ENCODE measurements at places on chromosomes 7 and 10.

DNA sequence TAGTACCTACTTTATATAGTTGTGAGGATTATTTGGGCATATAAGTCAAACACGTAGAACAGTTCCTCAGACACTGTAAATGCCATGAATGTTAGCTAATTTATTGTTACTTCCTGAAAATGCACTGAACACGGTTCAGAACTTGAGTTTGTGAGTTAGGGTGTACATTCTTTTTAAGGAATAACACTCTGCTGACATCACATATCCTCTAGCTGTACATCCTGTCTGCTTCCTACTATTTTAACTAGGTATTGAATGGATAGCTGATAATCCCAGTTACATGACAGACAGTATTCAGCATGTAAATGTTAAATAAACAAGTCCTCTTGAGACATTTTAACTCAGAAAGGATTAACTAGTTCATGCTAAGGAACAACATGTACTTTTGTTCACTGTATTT is 16.0 kb downstream of the SAMD8 start:
- DNase-seq = no peak

DNA sequence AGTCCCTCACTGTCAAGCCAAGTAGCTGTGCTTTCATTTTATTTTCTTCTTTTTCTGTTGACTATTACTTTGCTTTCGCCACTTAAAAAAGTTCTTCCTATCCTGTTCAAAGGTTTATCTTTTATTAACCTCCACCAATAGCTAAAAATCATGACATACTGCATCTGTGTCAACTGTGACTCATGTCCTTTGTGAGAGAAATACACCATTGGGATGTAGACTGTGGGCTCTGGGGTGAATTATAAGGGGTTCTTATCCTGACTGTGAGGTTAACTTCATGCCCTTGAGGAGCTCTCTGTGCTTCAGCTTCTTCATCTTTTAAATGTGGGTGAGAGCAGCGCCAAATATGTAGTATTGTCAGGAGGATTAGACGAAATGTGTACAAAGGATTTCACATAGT is 71.9 kb upstream of the ANKRD30A start:
- DNase-seq = no peak

GRCh38 chr10:18505456-18506118 is 145.8 kb downstream of the NSUN6 start:
- DNase-seq = peak; percentile 78

GRCh38 chr10:124524991-124525653 is 63.5 kb downstream of the LHPP start:
- DNase-seq = peak; percentile 49

GRCh38 chr7:57308631-57309408 is 141.2 kb upstream of the ZNF716 start:
- DNase-seq = no peak

DNA sequence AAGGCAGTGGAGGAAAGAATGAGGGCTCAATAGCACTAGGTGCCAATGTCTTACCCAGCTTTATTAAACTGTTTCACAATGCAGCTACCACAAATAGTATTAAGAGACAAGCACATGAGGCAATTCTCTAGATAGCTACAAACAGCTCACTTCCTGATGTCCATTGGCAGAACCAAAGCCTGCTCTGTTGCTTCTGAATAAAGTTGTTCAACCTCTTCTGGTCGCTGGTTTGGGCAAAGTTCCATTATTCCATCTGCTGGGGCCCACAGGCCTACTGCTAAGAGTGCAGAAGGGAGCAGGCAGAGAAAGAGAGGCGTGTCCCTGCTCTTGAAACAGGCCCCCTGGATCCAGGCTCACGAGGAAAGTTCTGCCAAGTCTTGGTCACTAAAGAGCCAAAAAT is 173.9 kb downstream of the ZNF438 start:
- DNase-seq = peak; percentile 90

- DNase-seq = no peak
These were observed 34.3 kb downstream of the PYROXD2 start for GRCh38 chr10:98380493-98381339.

DNA sequence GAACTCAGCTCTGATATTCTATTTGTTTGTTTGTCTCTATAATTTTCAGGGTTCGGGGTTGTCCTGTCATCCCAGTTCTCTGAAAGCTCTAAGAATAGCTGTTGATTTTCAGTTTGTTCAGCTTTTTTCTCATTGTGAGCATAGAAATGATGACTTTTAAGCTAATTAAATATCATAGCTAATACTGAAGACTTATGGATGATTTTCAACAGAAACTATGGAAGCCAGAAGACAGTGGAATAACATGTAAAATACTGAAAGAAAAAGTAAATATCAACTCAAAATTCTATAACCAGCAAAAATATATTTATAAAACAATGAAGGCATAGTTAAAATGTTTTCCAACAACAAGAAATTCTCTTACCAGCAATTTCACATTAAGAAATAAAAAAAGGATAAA is 96.4 kb upstream of the ETV1 start:
- peak; percentile 7 for DNase-seq

DNA sequence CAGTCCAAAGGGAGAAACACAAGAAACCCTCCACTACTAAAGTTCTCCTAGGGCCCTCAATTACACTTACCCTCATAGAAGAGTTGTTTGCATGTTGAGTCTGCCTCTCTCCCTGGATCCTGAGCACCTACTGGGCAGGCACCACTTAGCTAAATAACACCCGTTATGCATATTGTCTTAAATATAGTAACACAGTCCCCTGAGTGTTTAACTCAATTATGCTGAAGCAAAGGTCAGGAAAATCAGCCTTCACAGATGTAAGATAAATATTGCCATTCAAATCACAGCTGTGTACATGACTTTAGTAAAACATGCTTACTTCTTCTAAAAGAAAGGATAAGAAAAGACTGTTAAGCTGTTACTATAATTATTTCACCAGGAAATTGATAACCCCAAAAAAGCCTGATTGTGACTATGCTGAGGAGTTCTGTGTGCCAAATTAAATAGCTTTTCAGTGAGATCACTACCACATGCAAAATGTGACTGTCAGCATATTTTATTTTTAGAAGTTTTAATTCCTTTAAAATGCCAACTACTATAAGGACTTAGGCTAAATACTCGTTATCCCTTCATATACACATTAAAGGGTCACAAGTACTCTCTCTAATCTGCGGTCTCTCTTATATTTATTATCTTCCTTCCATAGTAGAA is 733.9 kb upstream of the PHF14 start:
- no peak for DNase-seq

DNA sequence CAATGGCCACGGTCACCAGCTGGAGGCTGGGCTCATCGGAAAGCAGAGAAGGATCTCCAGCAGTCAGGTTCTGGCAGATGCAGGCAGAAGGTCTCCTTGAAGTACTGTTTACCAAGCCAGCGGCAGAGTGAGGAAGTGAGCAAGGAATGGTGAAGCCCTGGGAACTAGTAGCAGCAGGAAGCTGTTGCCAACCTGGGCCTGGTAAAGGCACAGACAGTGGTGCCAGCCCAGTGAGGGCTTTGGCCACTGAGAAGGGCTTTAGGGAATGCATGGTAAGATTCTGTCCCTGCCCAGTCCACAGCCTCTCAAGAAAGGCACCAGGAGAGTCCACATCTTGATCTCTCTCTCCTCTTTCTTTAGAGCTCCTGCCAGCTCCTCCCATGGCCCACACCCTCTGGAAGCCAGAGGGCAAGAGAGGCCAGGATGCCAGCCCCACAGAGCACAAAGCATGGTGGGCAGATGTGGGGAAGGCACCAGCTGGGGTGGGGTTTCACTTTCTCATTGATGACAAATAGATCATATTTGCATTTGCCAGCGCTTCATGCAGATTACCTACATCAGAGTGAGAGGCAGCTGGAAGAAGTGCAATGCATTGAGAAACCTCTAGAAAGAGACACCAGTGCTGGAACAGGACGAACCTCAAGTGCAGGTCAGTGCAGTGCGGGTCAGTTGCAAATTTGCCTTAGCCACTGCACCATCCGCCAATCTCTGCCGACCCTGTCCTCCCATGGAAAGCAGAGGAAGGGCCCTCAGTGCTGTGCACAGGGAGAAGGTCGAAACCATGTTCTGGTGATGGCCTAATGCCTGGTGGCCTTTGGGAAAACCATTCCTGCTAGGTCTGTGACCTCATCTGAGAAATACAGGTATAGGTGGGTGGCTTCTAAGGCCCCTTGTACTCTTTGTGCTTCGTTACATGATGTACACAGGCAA is 667.8 kb upstream of the MKI67 start:
- DNase-seq = no peak

- DNase-seq = no peak
These were observed 14.3 kb upstream of the PRKAG2 start for GRCh38 chr7:151891182-151891581.

- no peak for DNase-seq
These were observed 2.0 kb upstream of the PLPP4 start for GRCh38 chr10:120455004-120455403.

DNA sequence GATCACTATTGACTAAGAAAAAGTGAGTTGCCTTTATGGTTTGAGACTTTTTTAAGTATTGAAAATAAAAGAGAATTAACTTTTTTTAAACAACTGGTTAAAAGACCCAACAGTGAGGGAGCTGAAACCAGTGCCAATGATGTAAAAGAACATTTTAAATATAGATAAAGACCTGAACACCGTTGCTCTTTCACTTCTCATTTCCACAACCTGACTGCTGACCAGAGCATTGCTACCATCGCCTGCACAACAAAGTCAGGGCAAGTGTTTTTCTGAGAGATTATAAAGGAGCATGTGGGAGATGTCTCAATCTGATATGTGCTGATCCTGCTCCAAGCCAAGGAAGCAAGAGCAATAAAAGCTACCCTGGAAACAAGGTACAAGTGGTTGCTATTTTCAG is 34.7 kb downstream of the IMMP2L start:
- no peak for DNase-seq

- no peak for DNase-seq
These were observed 88.6 kb upstream of the PPP1R3A start for GRCh38 chr7:114007386-114007785.

DNA sequence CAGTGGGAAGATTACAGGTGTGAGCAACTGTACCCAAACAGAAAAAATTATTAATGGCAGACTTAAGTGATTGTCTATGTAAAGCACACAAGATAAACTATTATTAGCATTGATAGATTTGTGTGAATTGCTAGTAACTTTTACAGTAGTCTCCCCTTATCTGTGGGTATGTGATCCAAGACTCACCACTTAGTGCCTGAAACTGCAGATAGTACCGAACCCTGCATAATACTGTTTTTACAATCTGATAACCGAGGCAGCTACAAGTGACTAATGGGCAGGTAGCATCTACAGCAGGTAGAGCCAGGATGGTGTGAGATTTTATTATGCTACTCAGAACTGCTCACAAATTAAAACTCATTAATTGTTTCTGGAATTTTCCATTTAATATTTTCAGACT is 31.5 kb downstream of the MPLKIP start:
- no peak for DNase-seq

GRCh38 chr7:30933124-30933974 is 21.7 kb downstream of the AQP1 start:
- no peak for DNase-seq

- DNase-seq = no peak
These were observed 21.0 kb upstream of the SMARCD3 start for GRCh38 chr7:151269511-151269910.

- DNase-seq = peak; percentile 37
These were observed 44.3 kb downstream of the PLCE1 start for GRCh38 chr10:94038024-94038423.

DNA sequence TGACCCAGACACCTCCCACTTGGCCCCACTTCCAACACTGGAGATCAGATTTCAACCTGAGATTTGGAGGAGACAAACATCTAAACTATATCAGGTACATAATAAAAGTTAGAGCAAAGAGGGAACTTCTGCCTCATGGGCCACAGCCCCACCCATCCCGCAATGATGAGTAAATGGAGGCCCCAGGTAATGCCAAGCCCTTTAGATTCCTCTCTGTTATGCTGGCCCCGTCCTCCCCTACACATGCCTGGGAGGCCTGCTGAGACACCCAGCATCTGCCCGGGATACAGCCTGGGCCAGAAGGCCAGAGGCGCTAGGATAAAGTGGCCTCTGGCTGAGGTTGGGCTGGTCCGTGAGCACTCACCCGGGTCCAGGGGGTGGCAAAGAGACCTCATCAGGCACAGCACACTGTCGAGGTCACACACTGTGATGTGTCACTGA is 185.5 kb upstream of the SH2B2 start:
- no peak for DNase-seq

DNA sequence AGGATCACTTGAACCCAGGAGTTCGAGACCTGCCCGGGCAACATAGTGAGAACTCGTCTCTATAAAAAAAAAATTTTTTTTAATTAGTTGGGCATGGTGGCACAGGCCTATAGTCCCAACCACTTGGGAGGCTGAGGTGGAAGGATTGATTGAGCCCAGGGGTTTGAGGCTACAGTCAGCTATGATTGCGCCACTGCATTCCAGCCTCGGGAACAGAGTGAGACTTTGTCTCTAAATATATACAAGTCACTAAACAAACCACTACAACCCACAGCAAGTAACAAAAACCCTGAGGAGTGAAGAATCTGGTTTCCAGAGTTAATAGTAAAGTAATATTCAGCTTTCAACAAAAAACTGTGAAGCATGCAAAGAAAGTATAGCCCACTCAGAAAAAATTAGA is 32.7 kb upstream of the HHEX start:
- DNase-seq = peak; percentile 14

- DNase-seq = no peak
These were observed 254.2 kb upstream of the AOAH start for GRCh38 chr7:36978461-36978860.

- DNase-seq = no peak
These were observed 880 bp upstream of the MGAM2 start for GRCh38 chr7:142110638-142111037.

DNA sequence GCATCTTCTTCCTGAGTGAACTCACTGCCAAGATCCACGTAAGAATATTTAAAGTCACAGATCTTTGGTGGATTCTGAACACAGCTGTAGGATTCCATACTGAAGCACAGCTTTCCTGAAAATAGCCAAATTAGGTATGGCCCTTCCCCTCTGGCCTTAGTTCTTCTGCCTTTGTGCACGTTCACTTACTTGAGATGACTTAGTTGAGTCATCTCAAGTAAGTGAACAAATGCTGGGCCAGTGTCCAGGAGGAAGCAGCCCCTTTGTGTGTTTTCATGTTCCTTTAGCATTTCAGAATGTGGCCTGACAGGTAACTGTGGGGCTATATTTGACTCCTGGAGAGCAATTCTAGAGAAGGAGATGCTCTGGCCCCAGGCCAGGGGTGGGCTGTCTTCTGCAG is 51.5 kb downstream of the CCNY start:
- DNase-seq = peak; percentile 79
